Muscle of arm (tissue), 14 donors: ENCODE measurements at places on chromosomes 2 and 18.

DNA sequence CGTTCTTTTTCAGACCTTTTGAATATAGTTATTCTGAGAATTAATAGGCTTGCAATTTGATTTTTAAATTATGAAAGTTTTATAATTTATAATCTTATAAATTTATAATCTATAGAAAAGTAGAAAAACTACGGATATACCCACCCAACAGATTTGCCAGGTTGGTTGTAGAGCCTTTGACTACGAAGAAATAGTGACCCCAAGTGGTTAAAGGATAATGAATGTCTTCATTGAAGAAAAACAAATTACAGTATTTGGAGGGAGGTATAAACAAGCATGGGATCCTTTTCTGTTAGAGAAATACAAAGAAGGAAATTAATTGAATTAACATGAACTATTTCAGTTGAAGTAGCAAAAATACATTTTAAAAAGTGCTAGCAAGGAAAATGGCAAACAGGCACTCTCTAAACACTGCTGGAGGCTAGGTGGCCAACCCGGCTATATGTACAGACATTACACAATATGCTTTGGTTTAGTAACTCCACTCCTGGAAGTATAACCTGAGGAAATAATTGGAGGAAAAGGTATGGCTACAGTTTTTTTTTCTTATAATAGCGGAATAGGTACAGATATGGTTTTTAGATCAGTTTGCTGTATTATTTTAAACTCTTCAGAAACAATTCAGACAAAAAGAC is 110.9 kb downstream of the MIB1 start:
- peak; percentile 17 for DNase-seq

- DNase-seq: no peak
These were observed 8.2 kb upstream of the RMP24 start for GRCh38 chr18:35964319-35964718.

GRCh38 chr2:107936433-107937359 is 49.6 kb upstream of the SLC5A7 start:
- no peak for DNase-seq

GRCh38 chr2:187936228-187936627 is 355.4 kb upstream of the GULP1 start:
- no peak for DNase-seq

DNA sequence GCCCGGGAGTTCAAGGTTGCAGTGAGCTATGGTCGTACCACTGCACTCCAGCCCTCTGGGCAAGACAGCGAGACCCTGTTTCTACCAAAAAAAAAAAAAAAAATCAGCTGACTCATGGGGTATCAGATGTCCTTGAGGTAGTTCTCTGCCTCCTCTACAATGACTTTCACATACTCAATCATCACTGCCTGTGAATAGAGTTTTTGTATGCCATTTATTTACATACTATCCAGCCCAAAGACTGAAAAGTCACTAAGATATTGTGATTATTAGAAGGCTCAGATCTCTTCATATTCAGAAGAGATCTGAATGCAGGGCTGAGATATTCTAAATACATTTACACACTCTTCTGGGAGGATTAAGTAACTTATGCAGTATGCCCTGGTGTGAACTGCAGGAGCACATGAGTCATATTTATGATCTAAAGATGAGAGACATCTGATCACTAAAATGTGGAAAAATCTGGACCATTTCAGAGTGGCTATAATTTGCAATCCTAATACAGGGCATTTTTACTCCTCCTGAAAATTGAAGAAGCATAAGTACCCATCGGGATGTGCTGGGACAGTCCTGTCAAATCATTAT is 38.9 kb downstream of the KLF7 start:
- no peak for DNase-seq

GRCh38 chr2:22329211-22330154 is 1055.5 kb upstream of the KLHL29 start:
- peak; percentile 63 for DNase-seq

GRCh38 chr18:48800466-48800865 is 150.3 kb downstream of the SMAD7 start:
- DNase-seq: no peak

- DNase-seq: no peak
These were observed 82.1 kb downstream of the HS1BP3 start for GRCh38 chr2:20568501-20569463.

- DNase-seq: no peak
These were observed 559.9 kb upstream of the ID2 start for GRCh38 chr2:8121826-8122513.

DNA sequence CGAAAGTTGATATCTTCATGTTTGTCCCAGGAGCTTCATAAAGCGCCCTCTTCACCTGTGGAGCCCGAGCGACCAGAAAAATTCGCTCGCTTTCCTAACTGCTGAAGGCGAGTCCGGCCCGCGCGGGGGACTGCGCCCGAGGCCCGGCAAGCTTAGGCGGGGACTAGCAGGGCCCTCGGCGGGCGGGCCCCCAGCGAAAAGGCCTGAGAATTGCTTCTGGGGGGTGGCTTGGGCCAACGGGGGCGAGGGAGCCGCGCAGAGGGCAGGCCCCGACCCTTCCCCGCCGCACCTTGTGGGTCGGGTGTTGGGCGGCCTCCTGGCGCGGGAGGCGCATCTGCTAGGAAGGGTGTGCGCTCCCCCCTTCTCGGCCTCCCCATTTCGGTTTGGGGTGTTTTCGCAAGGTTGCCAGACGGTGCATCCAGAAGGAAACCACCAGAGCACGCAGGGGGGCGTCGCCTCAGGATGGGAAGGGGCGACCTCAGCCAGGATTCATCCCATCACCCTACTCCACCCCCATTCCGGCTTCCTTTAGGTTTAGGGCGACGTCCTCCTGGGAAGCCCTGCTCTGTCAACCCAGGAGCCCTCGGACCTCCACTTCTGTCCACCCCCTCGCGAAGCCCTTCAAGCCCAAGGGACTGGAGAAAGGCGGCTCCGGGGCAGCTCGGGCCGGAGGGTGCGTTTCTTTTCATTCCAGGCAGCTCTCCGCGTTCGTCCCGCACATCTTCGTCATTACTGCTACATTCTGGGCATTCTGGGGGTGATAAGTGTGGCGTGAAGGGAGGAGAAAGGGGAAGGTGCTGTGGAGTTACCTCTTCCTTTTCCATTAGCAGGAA is 9.1 kb downstream of the SP9 start:
- no peak for DNase-seq

GRCh38 chr2:206086716-206087350 is 859 bp upstream of the INO80D start:
- DNase-seq: no peak
